ENCODE measurements at places on chromosomes 6 and 20.

GRCh38 chr6:52176550-52176949 is 9.6 kb upstream of the IL17A start:
- no peak for DNase-seq

DNA sequence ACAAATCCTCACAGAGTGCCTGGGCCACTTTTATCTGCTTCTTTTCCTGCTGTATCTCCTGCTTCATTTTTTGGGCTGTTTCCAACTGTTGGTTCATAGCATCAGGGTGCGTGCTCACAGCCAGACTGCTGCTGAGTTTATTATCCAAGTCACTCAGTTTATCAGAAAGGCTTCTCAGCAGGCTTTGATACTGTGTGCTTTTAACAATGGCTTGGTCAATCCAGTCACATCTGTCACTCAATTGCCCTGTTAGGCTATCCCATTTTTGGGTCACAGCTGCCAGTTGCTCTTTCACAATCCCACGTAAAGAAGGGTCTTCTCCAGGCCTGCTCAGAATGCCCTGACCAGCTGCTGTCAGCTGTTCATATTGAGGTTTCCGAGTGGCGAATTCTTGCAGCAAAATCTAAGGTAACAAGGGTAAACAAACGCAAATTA is 87.2 kb downstream of the DST start:
- DNase-seq, result no peak

DNA sequence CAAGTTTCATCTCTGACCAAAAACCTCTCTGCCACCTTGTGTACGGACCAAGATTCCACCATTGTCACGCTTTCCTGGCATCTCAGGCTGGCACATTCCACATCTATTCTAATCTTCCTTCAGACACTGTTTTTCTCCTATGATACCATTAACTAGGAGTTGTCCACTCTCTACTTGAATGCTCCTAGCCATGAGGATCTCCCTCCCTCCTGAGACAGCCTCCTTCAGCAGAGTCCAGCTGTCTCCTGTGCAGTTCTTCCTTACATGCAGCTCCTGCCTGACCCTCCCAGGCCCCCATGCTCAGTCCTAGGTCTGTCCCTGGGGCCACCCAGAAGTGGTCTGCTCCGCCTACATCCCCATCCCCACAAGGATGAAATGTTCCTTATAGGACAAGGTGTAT is 90.9 kb downstream of the CHMP4B start:
- no peak for DNase-seq

- DNase-seq, result no peak
Measured at GRCh38 chr20:21266191-21266536, 37.0 kb upstream of the XRN2 start.

DNA sequence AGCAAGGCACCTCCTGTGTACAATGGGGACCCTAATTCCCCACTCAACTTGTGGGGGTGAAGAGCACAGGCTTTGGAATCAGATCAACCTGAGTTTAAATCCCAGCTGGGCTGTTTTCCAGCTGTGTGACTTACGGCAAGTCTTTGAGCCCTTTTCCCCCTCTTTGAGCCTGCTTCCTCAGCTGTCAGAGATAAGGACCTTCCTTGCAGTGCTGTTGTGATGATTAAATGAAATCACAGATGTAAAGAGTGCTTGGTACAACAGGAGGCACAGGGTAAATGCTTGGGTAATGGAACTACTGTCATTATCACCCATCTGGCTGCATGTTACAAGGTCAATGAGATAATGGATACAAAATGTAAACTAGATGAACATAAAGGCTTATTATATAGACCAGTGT is 3.2 kb downstream of the SNX21 start:
- DNase-seq, result no peak

DNA sequence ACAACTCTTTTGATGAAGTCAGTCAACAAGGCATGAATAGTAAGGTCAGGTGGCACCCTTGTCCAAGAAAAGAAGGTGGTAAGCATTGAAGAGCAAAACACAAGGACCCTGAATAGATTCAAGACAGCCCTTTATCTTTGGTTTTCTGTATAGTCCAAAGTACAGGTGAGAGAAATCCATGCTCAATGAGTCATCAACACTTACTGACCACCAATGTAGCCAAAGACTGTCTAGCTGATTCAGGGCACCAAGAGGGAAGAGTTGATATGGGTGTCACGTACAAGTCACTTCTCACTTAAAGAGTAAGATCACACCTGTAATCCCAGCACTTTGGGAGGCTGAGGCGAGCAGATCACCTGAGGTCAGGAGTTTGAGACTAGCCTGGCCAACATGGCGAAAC is 528.3 kb downstream of the CD83 start:
- DNase-seq, result no peak

DNA sequence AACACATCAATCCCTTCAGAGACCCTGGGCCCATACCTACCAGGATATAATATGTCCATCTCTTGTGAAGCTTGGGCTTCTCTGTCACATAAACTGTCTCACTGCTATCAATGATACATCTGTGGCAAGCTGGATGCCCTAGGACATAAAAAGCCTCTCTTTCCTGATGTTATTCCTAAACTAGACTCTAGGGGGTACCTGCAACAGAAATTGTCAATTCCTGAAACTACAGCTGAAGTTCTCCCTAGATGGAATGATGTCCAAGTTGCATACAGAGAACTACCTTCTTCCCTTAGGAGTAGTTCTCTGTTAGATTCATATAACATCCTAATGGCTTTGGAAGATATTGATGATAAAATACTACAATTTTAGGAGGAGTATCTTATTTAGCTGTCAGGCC is 35.8 kb downstream of the TBX18 start:
- no peak for DNase-seq

GRCh38 chr6:112235956-112236355 is 18.4 kb downstream of the LAMA4 start:
- no peak for DNase-seq

DNA sequence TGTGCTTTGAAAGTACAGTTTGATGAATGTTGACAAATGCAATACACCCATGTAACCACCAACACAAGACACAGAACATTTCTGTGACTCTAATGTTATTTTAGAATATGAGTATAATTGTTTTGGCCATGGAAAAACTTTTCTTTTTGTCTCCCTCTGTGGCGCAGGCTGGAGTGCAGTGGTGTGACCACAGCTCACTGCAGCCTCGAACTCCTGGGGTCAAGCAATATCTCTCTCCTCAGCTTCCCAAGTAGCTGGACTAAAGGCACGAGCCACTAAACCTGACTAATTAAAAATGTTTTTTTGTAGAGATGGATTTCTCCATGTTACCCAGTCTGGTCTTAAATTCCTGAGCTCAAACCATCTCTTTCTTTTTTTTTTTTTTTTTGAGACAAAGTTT is 20.3 kb upstream of the BCAS4 start:
- DNase-seq, result no peak

DNA sequence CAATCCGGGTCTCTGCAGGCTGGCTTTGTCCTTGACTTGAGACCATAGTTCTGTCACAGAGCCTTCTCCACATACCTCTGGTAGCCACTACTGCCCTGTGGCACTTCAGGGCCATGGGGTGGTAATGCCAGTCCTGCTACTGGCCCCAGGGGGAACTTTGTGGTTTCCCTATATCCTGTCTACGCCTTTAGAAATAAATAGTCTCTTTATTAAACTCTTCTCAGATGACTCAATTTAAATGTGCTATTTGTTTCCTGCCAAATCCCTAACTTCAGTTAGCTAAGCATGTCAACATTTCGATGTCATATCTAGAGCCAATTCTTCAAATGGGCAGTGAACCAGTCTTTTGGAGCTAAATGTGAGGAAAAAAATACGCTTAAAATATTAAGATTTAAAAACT is 60.1 kb downstream of the SEL1L2 start:
- DNase-seq, result no peak

GRCh38 chr20:37342231-37343177 is 3.4 kb upstream of the SRC start:
- no peak for DNase-seq

GRCh38 chr6:165266191-165266590 is 43.2 kb downstream of the C6orf118 start:
- DNase-seq, result no peak

DNA sequence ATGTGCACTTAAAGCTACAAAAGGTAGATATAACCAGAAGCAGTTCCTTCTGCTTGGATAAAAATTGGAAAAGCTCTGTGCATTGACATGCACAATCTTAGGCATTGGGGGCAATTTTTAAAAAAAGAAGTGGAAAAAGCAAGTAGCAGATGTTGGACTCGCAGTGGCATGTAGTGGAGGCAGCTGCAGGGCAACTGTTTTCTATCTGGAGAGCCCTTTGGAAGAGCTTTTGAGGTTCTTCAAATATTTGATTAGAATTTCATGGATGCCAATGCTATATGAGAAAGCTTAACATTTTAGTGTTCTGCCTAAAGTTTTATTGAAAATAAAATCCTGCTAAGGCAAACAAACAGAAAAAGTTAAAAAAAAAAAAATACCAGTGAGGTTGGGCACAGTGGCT is 388.3 kb upstream of the RNF217 start:
- DNase-seq, result no peak

GRCh38 chr6:54473328-54473727 is 165.1 kb downstream of the TINAG start:
- DNase-seq, result no peak

GRCh38 chr6:93307505-93308409 is 111.6 kb downstream of the EPHA7 start:
- DNase-seq, result no peak

GRCh38 chr6:20409427-20409971 is 7.8 kb downstream of the E2F3 start:
- no peak for DNase-seq

- DNase-seq, result no peak
Measured at GRCh38 chr6:41054511-41054910, 1.5 kb downstream of the APOBEC2 start.

DNA sequence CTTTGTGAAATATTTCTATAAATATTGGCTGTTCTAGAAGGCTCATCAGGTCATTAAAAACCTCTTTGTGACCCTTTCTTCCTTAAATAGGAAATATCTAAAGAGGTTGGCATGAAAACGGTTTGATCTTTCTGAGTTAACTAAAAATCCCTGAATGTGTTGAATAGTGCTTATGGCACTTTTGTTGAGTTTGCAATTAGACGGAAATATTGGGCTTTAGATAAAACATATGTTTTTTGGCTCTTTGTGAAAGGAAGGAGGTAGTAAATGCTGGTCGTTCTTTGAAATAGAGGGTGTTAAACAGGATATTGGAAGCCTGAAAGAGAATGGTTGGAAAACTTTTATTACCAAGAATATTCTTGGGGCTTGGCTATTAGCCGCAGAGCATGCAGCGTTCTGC is 163.0 kb downstream of the ARID1B start:
- no peak for DNase-seq

DNA sequence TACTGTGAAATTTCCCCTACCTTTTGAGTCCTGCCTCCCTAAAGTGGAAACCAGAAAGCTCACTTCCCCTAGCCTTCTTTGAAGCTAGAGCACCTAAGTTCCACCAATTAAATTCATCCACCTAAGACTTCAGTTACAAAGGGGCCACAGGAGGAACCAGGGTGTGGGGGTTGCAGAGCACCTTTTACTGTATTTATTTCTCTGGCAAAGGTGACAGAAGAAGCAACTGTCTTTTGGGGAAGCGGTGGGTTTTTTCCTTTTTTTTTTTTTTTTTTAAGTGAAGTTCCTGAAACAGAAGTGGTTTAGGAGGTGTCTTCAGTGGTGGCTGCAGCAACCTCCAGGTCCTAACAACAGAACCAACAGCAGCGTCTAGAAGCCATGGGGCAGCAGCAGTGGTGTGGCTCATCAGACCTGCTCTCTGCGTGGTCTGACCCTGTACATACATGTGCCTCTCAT is 13.1 kb downstream of the PSMB9 start:
- DNase-seq, result no peak

All from endothelial cell (in vitro differentiated cells).